ENCODE measurements at places on chromosomes 2 and 18.

DNA sequence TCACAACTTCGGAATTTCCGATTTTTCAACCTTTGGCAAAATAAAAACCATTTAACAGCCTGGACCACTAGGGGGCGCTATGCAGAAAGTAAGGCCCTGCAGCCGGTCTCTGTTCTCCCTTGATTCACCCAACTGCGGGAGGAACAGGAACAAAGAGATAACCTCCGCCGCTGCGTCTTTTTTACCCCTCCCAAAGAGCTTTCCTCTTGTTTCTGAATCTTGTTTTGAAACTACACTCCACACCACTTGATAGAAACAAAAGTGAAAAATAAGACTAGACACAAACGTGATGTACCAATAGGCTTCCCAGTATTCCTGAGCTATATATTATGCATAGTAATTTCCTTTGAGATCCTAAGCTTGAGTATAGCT lies 231.2 kb downstream of the MYO3B start:
- peak; percentile 76 for DNase-seq

- DNase-seq, result peak; percentile 37
These were observed 28.4 kb downstream of the EIPR1 start for GRCh38 chr2:3349211-3349693.

DNA sequence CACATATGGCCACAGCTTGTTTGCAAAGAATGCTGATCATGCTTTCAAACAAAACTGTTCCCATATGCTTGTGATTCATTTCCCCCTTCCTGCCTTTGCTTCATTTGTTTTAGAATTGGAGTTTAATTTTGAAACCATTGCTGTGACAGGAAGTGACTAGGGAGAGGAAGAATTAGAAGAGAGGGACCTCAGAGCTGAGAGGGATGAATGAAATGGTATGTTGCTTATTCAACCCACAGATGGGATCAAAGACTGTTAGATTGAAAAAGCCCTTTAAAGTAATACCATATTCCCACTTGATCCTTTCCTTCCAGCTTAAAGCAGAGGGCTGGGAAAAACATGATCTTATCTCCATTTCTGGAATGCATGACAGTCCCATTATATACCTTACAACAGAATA lies 106.2 kb upstream of the RNF152 start:
- DNase-seq, result peak; percentile 94

- DNase-seq, result no peak
These were observed 8.5 kb downstream of the TXNL4A start for GRCh38 chr18:79979843-79980242.

- DNase-seq, result no peak
These were observed 866 bp downstream of the CWC22 start for GRCh38 chr2:180006231-180006630.

DNA sequence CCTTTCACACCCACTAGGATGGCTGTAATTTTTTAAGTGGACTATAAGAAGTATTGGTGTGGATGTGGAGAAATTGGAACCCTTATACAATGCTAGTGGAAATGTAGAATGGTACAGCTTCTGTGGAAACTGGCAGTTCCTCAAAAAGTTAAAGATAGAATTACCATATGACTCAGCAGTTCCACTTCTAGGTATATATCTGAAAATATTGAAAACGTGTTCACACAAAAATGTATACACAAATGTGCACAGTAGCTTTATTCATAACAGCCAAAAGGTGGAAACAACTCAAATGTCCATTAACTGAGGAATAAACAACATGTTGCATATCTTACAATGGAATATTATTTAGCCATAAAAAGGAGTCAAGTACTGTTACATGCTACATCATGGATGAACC lies 17.7 kb downstream of the TANK start:
- DNase-seq, result no peak

DNA sequence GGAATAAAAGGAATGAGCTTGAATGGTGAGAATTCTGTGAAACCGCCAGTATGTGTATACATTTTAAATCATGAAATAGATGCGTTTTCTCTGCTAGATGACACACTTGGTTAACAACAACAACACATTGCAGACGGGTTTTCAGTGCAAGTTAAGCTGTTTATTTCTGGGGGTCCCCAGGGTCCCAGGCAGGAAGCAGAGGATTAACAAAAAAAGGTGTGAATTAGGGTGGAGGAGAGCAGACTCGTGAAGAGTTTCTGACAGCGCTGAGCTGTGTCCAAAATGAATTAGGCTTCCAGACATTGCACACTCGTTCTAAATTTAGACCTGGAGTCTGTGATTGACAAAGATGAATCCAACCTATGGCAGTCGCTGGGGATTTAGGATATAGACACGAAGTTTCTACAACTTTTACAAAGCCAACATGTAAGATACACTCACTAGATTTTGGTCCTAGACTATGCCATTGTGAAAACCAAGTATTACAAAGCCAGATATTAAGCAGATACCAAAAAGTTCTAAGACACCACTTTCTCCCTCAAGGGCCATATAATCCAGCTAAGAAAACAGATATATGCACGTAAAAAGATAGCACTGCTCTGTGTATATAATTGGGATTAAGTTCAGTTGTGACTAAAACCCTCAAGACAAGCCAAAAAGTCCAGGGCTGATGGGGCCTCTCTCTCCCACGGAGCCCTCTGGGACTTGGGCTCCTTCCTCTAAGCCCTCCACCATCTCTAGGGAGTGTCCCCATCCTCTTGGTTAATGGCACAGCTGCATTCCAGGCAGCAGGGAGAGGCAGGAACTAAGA lies 120.2 kb downstream of the ACAA2 start:
- DNase-seq, result no peak

GRCh38 chr2:127570282-127571250 lies 35.1 kb downstream of the MYO7B start:
- DNase-seq, result peak; percentile 51

- no peak for DNase-seq
These were observed 98.0 kb upstream of the MGAT4A start for GRCh38 chr2:98828793-98829371.

- peak; percentile 5 for DNase-seq
These were observed 496.9 kb upstream of the HNMT start for GRCh38 chr2:137467246-137467862.

GRCh38 chr2:209663656-209664055 lies 108.0 kb upstream of the UNC80 start:
- DNase-seq, result no peak

- no peak for DNase-seq
These were observed 12.5 kb downstream of the BABAM2 start for GRCh38 chr2:27903018-27903417.

GRCh38 chr2:120560330-120560729 lies 175.3 kb upstream of the GLI2 start:
- no peak for DNase-seq

DNA sequence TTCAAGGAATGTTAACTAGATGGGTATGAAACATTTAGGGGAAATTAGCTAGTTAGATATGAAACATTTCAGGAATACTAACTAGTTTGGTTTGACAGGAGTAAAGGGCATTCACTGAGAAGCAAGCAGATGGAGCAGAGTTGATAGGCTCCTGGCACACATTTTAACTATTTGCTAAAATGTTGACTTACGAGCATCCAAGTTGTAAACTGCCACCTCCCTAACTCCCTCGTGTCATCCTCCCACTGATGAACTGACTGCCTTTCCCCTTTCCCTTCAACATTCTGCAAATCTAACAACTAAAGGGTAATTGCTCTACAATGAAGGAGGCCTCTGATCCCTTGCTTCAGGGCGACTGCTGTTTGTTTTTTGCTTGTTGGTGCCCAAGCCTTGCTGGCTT lies 580.4 kb upstream of the FAM98A start:
- no peak for DNase-seq

DNA sequence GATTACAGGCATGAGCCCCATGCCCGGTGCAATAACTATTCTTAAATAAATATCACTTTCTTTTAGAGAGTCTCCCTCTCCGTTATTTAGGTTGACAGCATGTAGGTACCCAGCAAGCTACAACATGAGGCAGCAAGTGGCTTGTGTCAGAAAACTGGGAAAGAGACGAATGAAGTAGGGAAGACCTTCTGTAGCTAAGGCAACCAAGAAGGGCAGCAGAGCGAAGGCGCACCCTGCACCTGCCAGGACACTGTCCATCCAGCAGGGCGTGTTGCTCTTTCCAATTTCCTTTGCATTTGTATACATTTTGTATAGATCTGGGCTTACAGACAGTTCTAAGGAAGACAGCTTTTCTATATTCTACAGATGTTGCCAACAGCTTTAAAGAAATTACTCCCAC lies 48.1 kb downstream of the FAM228A start:
- DNase-seq, result no peak

GRCh38 chr2:206700156-206700555 lies 18.0 kb downstream of the DYTN start:
- DNase-seq, result peak; percentile 31

GRCh38 chr2:11155381-11156035 lies at the start of gene SLC66A3:
TSS of gene SLC66A3 (plus strand) at chr2:11155467. CDS start at chr2:11155547, 80 bp downstream.
- no peak for DNase-seq

- peak; percentile 93 for DNase-seq
These were observed 182.7 kb upstream of the GLI2 start for GRCh38 chr2:120552800-120553481.

GRCh38 chr2:7725171-7725849 lies 808.1 kb downstream of the RNF144A start:
- peak; percentile 20 for DNase-seq

DNA sequence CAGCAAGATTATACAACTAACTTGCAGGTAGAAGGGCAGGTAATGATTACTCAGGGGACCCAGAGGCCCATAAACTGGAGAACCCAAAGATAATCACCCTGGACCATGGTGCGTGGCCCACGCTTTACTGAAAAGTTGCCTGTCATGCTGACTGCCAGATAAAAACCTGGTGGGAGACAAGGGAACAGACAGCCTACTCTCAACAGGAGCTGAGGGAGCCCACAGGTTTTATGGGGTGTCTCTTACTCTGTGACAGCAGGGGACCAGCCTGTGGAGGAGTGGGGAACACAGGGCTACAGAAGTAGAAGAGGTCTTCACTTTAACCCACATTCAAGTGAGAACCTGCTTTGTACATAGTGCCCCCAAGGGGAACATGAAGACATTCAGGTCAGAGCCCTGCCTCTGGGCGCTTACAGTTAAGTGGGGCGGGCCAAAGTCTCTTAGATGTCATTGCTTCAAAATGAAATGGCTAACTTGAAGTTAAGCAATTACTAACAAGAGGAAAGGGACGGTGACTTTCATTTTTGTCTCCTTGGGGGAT lies 60.4 kb downstream of the DHRS9 start:
- no peak for DNase-seq

- DNase-seq, result no peak
These were observed 46.9 kb upstream of the NDUFV2 start for GRCh38 chr18:9055626-9056025.

- no peak for DNase-seq
These were observed 36.2 kb upstream of the NT5C1B start for GRCh38 chr2:18625563-18625962.

- no peak for DNase-seq
These were observed 8.8 kb downstream of the TRIB2 start for GRCh38 chr2:12725233-12726187.

DNA sequence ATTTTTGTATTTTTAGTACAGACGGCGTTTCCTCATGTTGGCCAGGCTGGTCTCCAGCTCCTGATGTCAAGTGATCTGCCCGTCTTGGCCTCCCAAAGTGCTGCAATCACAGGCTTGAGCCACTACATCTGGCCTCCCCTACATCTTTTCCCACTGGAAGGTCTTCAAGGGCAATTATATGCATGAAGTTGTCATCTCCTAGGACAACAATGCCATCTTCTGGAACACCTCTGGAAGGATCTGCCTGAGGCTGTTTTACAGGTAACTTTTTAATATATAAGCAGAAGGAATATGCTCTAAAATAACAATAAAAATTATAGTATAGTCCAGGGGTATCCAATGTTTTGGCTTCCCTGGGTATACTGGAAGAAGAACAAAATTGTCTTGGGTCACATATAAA lies 321.4 kb downstream of the AFF3 start:
- DNase-seq, result no peak

GRCh38 chr2:200756618-200757321 lies 54.9 kb upstream of the BZW1 start:
- peak; percentile 84 for DNase-seq

DNA sequence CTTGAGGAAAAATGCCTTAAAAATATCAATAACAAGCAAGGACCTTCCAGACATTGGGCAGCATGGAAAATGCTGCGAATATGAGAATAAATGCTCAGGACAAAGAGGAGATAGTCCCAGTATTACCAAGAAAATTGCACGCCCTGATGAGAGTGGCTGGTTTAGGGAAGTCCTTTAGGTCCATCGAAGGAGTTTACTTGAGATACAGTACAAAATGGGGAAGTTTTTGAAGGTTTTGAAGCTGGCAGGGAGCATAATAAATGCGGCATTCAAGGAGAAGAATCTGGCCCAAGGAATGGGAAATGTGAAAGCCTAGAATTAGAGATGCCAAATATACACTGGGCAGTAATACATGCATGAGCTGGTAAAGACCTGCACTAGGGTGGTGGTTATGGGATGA lies 90.2 kb upstream of the SPATS2L start:
- no peak for DNase-seq

DNA sequence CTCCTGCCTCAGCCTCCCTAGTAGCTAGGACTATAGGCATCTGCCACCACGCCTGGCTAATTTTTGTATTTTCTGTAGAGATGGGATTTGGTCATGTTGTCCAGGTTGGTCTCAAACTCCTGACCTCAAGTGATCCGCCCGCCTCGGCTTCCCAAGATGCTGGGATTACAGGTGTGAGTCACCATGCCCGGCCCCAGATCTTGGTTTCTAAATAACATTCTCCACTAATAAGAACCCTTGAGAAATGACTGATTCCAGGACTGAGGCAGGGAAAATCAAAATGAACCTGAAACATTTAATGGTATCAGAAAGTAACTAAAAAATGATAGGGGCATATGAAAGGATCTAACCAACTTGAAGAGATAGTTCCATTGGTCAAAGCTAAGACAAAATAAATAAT lies 34.0 kb downstream of the BMPR2 start:
- DNase-seq, result no peak

DNA sequence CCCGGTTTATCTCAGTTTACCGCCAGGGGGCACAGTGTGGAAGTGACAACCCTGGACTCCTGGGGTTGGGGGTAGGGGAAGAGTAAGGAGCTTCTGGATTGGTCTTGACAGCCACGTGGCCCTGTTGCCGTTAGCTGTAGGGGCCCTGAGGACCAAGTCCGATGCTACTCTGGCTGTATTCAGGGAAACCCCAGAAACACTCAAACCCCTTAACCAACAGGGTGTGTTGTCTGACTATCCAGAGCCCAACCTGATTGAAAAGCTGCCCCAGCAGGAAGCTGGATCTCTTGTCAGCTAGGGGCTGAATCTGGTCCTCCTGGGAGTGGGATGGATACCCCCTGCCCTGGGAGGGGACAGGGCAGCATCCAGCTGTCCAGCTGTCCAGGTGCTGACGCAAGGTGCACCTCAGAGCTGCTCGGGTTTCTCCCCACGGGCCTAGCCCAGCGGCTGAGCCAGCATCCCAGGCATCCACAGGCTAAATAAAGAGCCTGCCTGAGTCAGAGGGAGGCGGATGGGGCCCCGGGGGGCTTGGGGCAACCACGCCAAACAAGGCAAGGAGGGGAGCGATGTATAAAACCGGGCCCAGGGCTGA lies 3.1 kb upstream of the GMPPA start:
- peak; percentile 78 for DNase-seq
